ENCODE measurements at places on chromosomes 3 and 15.
A peak's percentile ranks its signal among the peaks of the same experiment; 100 is the strongest.

- DNase-seq, result no peak
These were observed 78.8 kb downstream of the EOMES start for GRCh38 chr3:27643355-27643754.

DNA sequence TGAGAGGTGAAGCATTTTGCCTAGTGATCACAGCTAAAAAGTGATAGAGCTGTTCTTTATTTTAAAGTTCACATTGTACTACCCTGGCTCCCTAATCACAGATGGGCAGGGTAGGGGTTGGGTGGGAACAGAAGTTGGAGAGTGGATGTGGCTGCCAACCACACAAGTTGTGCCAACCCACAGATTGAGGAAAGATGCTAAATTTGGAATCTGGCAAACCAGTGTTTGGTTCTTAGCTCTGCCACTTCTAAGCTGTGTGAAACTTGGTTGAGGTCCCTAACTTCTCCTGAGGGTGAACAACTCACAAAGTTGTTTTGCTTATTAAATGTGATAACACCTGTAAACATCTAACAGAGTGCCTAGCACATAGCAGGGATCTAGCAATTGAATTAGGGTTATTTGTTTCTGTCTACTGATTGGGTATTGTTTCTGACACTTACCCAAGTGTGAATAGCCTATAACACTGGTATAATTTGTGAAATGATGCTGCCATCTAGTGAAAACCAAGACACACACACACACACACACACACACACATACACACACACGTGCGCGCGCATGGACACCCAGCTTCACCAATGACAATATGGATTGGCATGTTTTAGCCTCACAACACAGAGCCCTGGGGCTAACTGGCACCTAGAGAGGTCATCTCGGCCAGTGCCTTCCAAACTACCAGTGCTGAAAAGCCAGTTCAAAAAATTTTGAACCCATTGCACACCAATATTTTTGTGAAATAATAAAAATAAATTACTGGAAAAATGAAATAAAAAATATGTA is 25.3 kb downstream of the ADGRG7 start:
- DNase-seq, result peak; percentile 17

DNA sequence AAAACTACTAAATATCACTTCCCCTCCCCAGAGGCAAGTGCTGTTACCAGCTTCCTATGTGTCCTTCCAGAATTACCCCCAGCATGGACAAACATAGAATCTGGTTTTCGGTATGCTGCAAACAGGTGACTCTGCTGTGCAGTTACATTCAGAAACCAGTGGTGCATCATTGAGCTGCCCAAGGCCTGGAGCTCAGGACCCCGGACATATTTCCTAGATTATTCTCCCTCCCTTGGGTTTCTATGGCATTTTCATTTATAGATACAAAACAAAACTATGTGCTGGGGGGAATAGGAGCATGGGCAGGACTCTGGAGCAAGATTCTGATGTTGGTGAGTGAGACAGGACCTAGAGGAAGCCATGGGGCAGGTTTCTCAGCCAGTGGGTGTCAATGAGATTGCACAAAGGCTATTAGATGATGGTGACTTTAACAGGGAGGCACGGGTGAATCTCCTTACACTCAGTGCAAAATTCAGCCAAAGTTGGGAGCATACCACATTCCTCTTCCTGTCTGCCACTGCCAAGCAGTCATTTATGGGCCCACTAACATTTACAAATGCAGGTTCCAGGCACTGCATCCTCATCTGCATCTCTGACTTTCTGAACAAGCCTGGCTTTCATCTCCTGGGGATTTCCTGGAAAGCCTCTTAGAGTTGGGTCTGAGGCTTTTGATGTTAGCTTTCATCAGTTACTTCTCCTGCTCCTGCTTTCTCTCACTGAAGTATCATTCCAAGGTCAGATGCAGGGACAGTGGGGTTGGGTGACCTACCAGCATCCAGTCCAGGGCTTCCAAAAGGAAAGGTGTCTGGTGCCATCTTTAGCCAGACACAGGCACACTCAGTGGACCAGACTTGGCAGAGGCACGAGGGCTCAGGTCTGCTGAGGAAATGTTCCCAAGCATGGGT is 44.5 kb downstream of the CMTM7 start:
- no peak for DNase-seq

DNA sequence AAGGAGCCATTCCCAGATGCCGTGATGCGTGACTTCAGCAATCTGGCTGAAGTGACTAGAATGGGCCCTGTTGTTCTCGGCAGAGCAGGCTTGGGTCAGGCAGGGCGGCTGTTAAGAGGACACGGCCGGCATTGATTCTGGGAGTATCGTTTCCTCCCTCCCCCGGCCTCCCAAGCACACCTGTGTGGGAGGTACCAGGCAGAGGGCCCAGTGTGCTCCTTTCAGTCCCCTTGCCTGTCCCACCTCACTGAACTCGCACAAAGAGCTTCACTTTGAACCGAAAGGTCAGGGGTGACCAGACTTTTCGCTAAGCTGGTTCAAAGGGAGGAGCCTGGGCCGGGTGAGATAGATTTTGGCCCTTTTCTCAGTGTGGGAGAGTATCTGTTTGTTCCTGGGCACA is 92.7 kb downstream of the CEMIP start:
- DNase-seq, result no peak

- no peak for DNase-seq
These were observed 29.6 kb downstream of the MSL2 start for GRCh38 chr3:136166507-136166906.

DNA sequence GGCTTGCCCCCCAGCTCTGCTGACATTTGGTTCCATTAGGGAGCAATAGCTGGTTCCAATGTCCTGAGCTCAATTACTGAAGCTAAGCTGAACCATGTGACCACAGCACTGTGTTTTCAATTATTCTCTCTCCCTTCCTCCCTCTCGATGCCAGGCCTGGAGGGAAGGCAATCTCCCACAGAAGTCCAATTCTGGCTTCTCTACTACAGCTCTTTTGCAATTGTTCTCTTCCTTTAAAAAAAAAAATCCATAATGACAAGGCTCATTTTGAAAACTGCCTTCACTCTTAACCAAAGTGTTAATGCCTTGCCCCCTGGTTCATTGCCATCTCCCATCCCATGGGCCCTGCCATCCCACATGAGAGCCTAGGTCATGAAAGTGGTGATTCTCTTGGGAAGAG is 24.8 kb downstream of the IL16 start:
- no peak for DNase-seq

DNA sequence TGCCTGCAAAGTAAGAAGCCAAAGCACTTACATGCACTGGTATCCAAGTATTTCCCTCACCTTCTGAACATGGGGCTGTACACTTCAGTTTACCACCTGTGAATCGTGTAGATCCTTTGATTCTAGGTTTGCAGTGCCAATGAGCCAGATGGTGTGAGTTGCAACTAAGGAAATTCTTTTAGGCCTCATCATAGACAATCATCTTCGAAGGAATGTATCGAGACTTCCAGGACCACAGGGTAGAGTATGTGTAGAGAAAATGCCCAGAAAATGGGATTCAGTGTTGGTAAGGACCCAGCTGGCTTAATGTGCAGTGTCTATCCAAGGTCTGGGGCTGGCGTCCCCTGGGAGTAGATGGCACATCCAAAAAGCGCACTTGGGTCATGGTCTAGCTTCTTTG is 323.2 kb upstream of the TPM1 start:
- no peak for DNase-seq

DNA sequence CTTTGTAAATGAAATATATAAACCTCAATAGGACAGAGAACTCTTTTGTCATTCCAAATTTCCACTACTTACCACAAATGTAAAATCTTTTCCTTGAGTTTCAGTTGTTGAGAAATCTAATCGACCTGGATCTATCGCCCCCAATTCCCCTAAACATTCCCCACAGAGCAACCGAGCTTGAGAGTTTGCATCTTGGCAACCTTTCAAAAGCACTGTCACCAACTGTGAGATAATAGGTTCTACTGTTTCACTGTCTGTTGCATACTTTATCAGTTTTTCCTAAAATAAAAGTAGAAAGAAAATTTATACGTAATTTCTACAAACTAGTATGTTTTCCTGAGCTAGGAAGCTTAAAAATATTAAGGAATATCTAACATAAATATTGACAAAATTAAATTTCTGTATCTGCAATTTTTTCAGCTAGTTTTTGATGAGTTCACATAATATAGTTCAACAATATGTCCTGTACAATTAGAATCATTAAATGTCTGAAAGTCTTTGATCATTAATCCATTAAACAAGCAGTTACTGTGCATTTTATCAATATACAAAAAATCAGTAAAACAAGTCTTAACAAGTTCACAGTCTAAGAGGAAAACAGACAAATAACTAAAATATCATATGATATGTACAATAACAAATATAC is 54.5 kb downstream of the ATR start:
- no peak for DNase-seq

DNA sequence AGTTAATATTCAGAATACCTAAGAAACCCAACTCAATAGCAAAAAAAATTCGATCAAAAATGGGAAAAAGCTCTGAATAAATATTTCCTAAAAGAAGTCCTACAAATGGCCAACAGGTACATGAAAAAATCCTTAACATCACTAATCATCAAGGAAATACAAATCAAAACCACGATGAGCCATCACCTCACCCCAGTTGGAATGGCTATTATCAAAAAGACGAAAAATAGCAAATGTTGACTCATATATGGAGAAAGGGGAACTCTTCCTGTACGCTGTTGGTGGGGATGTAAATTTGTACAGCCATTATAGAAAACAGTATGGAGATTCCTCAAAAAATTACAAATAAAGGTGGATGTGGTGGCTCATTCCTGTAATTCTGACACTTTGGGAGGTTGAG is 29.6 kb upstream of the SGO1 start:
- DNase-seq, result no peak

GRCh38 chr3:138384976-138385375 is 36.6 kb downstream of the MRAS start:
- DNase-seq, result peak; percentile 43

All from suppressor macrophage treated with lipopolysaccharide for 4 hours (primary cell).